Activated T-cell treated with anti-CD3 and anti-CD28 coated beads, Interleukin-2, amount 50 U/mL, for 24 hours (primary cell): ENCODE measurements at places on chromosomes 6 and 20.

DNA sequence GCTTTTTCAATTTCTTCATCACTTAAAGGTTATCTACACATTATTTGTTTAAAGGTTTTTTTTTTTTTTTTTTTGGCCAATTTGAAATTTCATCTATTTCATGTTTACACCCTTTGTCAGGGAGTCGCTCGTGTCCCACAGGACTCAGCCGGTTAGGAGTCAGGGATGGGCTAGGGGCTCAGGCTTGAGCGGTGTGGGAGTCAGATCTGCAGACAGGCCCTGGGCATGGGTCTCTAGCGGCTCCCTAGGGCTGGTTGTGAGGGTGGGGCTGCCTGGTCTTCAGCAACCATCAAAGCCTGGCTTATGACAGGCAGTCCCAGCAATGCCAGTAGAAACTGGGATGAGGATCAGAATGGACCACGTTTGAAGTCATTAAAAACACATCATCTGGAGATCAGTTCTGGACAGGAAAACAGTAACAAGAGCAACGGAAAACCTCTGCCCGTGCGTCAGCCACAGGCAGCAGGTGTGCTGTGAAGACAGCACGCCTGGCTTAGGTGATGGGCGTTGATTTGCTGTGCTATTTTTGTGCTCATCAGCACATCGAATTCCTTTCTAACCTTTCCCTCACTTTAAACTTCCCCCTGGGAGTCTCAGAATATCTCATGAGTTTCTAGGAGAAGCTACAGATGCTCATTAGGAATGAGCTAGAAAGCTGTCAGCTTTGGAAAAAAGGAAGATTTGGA, 91.3 kb upstream of the MPC1 start:
- H3K4me1 ChIP-seq = peaks cover 7% of the 10 kb centered on the region
- no peaks in the 10 kb centered on the region for H3K36me3 ChIP-seq
- no peak overlapping the region for H3K4me3 ChIP-seq
- no peak overlapping the region for H3K27ac ChIP-seq
- no peaks in the 10 kb centered on the region for H3K27me3 ChIP-seq

- no peak for DNase-seq
- H3K36me3 ChIP-seq = no peaks in the 10 kb centered on the region
- no peak overlapping the region for H3K4me3 ChIP-seq
Measured at GRCh38 chr6:114085211-114085610, 114.3 kb upstream of the HDAC2 start.

DNA sequence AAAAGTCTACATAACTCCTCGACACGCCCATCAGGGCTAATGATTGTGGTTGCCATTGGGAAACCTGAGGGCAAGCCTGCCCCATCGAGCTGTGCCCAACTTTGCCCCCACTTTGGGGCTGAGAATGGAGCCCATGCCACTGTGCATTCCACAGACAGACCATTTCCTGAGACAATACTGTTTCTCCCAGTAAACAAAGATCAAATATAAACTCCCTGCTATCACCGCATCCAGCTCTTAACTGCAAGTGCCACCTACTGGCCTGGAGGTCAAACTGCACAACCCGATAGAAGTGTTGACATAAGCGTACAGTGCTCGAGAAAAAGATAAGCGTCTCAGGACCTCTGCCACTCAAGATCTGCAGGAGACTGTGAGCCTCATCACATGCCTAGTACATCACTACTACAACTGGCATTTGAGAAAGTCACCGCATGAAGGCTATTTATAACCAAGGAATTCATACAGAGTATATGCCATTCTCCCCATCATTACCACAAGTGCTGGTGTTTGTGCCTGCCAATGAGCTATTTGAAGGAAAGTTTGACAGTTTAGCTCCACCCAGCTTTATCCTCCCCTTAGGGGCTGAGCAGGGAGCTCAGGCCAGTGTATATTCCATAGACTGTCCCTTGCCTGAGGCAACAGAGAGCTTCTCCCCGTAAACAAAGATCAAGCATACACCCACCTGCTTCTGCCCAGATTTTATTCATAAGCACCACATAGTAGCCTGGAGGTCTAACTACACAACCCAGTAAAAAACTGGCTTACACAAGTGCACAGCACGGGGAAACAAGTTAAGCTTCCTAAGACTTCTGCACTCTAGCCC, 4.5 kb upstream of the DEFB126 start:
- no peaks in the 10 kb centered on the region for H3K4me1 ChIP-seq
- no peak for DNase-seq
- no peaks in the 10 kb centered on the region for H3K36me3 ChIP-seq
- no peak overlapping the region for H3K4me3 ChIP-seq
- peaks cover 49% of the 10 kb centered on the region for H3K27me3 ChIP-seq
- H3K27ac ChIP-seq = no peak overlapping the region

GRCh38 chr6:166274163-166274562, 34.0 kb downstream of the PRR18 start:
- peaks cover 7% of the 10 kb centered on the region for H3K4me1 ChIP-seq
- no peaks in the 10 kb centered on the region for H3K36me3 ChIP-seq
- no peak overlapping the region for H3K4me3 ChIP-seq
- H3K27me3 ChIP-seq = peaks cover 8% of the 10 kb centered on the region

DNA sequence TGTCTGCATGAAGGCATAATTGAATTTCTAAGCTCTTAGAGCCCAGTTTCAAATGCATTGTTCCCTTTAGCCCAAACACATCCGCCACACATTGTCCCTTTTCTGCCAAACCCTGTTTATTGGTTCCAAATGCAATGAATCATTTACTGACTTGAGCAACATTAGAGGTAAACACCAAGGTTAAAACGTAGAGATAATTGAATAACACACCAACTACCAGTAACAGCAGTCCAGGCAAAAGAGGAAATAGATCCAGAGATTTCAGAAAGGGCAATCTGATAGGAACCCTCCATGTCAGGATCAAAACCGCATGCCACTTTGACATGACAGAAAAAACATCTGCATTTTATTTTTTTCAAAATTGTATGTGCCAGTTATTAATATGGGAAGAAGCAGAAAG, 114.8 kb downstream of the PKHD1 start:
- H3K4me1 ChIP-seq = no peaks in the 10 kb centered on the region
- no peaks in the 10 kb centered on the region for H3K36me3 ChIP-seq
- no peak overlapping the region for H3K4me3 ChIP-seq
- H3K27ac ChIP-seq = no peak overlapping the region
- H3K27me3 ChIP-seq = peaks cover 3% of the 10 kb centered on the region

DNA sequence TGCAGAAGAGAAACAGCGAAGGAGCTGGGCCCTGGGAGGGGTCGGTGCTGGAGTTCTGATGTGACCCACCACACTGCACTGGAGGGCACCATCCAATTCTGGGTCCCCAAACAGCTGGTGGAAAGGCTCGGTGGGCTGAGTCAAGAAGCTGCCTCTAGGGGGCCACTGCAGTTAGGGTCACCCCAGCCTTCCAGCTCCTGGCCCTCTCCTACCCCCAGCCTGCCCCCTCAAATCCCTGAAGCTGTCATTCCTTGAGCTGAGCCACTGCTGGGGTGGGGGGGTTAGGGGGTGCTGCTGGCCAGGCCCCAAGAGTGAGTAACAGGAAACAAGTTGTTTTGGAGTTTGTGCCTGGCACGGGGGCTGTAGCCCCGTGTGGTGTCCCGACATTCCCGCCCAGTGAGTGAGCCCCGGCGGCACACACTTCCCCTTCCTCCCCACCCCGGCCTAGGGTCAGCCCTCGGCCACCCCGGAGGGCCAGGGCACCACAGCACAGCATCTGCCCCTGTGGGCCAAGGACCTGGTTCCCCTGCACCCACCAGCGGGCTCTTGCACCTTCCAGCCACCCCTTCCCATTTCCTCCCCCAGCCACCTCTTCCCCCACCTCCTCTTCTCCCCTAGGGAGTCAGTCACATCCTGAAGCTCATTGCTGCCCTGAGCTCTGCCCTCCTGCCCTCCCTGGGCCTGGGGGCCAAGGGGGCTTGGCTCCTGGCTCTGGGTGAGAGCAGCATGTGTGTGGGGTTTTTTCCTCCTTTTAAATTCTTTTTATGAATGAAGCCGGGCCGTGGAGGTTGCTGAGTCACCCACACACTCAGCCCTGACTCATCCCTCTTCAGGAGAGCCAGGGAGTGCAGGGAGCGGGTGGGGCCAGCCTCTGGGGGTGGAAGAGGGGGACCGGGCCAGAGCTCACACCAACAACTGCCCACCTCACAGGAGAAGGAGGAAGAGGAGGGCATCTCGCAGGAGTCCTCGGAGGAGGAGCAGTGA, 4.6 kb downstream of the SMIM29 start:
- peak overlapping the region; percentile 94 for H3K4me3 ChIP-seq
- H3K4me1 ChIP-seq = peaks cover 93% of the 10 kb centered on the region
- H3K36me3 ChIP-seq = peaks cover 83% of the 10 kb centered on the region
- H3K27me3 ChIP-seq = no peaks in the 10 kb centered on the region
- peak overlapping the region; percentile 96 for H3K27ac ChIP-seq
